A549 treated with DMSO at 1 μM for 4 hours (cell line): ENCODE measurements at places on chromosomes 6 and 20. TPM values are rescaled to one million over a fixed set of nuclear protein-coding genes. Genes with fewer than 3 reads are reported as not detected.

NINL gene
- 11.7 to 14.6 TPM (median 11.9 TPM) in 5 replicates for total RNA-seq

GABBR1 gene
- 3.9 to 6.6 TPM (median 5.7 TPM) in 5 replicates for total RNA-seq

GMEB2 gene
- 8.9 to 12.1 TPM (median 11.2 TPM) in 5 replicates for total RNA-seq

NEURL2 gene
- 0.88 to 1.3 TPM (median 1.2 TPM) in 5 replicates for total RNA-seq

MAN1A1 gene
- 0.03 to 0.08 TPM (median 0.05 TPM) in 4 of 5 replicates, not detected in the other for total RNA-seq

DIDO1 gene
- total RNA-seq: 24.0 to 26.1 TPM (median 25.8 TPM) in 5 replicates

DTNBP1 gene
- 10.9 to 14.9 TPM (median 11.6 TPM) in 5 replicates for total RNA-seq

MRAP2 gene
- total RNA-seq: 0.96 to 1.5 TPM (median 1.3 TPM) in 5 replicates

PGBD1 gene
- 3.9 to 5.8 TPM (median 5.0 TPM) in 5 replicates for total RNA-seq

LAMA2 gene
- total RNA-seq: 0.26 to 0.70 TPM (median 0.51 TPM) in 5 replicates

SCUBE3 gene
- total RNA-seq: 0.05 to 0.07 TPM (median 0.06 TPM) in 5 replicates

CDYL gene
- 31.9 to 38.2 TPM (median 33.3 TPM) in 5 replicates for total RNA-seq

PNLDC1 gene
- total RNA-seq: 0.12 to 0.17 TPM in 2 of 5 replicates, not detected in the others

KCNS1 gene
- not detected in 5 replicates for total RNA-seq

TPBG gene
- total RNA-seq: 44.6 to 57.0 TPM (median 53.4 TPM) in 5 replicates
